T-helper 2 cell treated with Interferon-gamma antibody and Interleukin-4, amounts not matched to agents 5 μg/mL and 100 μg/mL, for 36 hours (primary cell): ENCODE measurements at places on chromosomes 2 and 18.

GRCh38 chr2:110946902-110947301, 173.8 kb upstream of the BCL2L11 start:
- no peak for DNase-seq

DNA sequence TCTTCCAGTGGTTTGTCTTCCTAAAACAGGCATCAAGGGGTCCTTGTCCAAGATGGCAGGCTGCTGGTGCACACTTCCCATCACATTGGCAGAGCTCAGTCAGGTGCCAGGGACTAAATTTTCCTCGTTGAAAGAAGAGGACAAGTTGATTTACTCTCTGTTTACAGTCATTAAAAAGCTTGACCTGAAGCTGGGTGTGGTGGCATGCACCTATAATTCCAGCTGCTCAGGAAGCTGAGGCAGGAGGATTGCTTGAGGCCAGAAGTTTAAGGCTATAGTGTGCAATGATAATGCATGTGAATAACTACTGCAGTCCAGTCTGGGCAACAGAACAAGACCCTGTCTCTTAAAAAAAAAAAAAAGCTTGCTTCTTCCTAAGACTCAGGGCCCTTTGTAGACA, 3.6 kb upstream of the PLB1 start:
- no peak for DNase-seq

DNA sequence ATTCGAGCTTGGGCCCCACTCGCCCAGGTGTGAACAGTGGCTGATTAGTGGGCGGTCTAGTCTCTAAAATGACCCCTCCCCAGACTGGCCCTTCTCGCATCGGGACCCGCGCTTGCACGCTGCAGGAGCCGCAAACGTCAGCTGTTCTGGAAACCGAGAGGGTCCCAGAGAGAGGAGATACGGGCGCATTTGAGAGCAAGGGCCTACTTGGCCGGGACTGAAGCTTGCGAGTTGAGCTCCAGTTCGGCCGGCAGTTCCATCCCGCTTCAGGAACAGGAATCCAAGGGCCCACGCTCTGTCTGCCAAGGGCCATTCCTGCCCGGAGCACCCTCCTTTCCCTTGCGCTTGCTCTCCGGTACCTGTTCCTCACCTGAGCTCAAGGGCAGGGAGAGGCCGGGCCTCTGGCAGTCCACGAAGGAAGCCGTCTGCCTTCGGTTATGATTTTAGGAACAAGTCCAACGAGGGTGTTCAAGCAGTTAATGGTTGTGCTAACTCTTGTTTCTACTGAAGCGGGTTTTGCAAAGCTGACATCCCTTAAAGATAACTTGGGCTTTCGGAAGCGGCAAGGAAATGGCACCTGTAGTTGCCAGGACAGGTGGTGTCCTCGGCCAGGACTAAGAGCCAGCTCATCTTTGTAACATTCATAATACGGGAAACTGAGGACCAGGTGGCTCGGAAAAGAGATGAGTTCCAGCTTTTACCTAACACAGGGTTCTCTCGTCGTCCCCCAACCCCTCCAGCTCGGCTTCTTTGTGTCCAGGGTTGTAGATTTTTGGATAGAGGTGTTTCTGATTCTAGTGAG, 3.9 kb upstream of the DLX1 start:
- DNase-seq: no peak

GRCh38 chr2:11795590-11795989, 49.2 kb downstream of the LPIN1 start:
- no peak for DNase-seq

GRCh38 chr2:76599732-76600368, 889.1 kb upstream of the GCFC2 start:
- no peak for DNase-seq

GRCh38 chr18:9874728-9875127, 11.0 kb upstream of the TXNDC2 start:
- no peak for DNase-seq

DNA sequence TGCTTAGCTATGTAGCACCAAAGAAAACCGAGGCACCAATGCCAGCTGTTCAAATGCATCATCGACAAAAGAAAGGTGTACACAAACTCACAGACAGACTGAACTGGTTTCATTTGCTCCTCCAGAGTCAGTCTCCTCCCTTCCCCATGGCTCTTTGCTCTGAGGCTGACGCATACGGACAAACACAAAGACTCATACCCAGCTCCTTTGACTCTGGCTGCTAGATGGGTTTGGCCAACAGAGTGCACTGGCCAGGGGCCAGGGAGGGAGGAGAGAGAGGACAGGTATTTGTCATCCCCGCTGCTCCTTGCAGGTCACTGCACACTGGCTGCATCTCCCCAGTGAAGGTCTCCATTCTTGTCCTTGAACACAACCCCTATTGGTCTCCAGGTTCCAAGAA, 40.7 kb downstream of the DNER start:
- DNase-seq: no peak

GRCh38 chr18:10563886-10564285, 38.1 kb downstream of the NAPG start:
- DNase-seq: no peak

DNA sequence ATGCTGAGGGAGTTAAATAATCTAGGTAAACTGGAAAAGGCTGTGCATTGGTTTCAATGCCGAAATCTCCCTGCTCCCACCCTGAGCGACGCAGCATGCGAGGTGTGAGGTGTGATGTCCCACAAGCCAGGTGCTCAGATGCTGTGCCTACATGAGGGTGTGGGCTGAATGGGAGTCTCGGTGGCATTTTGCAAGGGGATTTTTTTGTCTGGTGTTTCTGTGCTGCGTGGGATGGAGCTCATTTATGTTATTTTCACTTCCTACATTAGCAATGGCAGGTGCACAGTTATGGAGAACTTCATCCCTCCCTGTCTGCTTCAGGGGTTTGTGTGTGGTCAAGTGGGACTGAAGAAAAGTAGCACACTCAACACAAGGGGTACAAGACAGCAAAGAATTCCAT, 110.2 kb upstream of the CCDC68 start:
- no peak for DNase-seq

DNA sequence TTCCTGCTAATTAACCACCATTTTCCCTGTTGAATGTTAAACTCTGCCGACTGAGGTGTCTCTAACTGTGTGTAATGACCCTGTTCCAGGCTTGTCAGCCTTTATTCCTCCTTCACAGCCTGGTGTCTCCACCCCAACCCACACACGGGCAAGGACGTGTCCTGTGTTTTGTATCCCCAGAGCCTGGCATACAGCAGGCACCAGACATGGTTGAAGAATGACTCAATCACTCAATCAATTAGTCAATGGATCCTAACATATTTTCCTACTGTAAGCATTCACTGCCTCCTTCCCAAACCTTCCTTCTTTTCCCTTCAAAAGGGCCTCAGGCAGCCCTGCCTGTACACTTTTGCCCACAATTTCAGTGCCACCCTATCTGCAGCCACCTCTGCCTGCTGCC, 2.7 kb upstream of the TNS1 start:
- DNase-seq: no peak

- DNase-seq: no peak
Measured at GRCh38 chr18:12768625-12769024, 65.8 kb downstream of the PSMG2 start.

DNA sequence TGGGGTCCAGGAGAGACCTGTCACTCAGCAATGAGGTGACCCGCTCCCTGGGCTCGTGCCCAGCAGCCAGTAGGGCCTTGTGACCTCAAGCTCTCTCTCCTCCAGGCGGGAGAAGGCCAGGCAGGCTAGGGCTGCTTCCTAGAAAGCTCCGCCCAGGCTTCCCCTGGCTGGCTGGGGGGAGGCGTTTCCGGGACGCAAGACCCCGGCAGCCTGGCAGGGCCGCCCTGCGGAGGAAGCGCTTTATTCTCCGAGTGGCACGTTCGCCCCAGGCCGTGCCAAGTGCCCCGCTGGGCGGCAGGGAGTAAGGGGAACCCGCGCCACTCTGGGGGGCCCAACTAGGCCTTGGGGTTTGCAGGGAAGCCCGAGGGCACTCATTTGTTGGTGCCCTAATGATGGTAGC, 21.2 kb upstream of the EPAS1 start:
- no peak for DNase-seq

DNA sequence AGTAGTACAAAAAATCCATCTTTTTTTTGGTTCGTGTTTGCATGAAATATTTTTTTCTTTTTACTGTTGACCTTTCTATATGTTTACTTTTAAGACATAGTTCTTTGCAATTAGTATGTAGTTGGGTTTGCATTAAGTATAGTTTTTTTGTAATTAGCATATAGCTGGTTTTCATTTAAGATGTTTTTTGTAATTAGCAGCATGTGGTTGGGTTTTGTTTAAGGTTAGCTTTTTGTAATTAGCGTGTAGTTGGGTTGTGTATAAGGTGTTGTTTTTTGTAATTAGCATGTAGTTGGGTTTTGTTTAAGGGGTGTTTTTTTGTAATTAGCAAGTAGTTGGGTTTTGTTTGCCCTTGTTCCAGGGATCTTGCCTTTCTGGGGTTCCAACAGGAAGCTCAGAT, 193.1 kb downstream of the LPIN1 start:
- DNase-seq: no peak

DNA sequence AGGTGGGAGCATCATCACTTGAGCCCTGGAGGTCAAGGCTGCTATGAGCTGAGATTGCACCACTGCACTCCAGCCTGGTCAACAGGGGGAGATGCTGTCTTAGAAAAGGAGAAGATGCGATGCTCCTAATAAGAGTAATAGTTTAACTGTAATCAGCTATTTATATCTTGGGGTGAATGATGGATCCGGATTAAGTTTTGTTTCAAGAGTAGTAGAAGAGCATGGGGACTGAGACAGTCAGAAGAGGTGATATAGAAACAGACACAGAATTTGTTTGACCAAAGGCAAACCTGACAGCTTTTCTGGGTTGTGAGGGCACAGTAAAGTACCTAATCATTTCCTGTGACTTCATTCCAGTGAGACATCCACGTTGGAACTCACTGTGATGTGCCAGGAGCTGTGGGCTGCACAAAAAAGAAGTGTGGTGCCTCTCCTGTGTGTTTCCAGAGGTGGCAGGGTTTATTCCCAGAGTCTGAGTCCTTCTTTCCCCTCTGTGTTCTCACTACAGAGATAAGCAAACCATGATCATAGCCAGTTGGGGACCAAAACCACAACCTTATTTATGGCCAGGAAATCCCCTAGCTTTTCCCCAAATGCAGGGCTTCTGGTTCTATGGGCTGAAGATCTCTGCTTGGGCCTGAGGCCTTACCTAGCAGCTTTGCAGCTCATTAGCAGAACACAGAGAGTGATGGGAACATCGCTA, 113.7 kb downstream of the XRCC5 start:
- peak; percentile 40 for DNase-seq

DNA sequence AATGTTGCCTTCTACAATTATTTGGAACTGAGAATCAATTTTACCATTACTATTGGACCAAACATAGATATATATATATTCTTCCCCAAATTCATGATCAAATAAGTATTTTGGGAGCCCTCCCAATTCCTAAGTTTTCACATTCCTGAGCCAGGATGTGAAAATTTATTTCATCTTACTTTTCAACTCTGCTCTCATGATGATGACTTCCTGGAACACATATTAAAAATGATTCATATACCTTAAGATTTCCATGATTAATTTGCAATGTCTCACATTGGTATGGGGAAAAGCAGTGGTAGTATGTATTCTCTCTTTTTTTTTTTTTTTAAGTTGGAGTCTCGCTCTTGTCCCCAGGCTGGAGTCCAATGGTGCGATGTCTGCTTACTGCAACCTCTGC, 596.1 kb upstream of the ZEB2 start:
- DNase-seq: no peak

DNA sequence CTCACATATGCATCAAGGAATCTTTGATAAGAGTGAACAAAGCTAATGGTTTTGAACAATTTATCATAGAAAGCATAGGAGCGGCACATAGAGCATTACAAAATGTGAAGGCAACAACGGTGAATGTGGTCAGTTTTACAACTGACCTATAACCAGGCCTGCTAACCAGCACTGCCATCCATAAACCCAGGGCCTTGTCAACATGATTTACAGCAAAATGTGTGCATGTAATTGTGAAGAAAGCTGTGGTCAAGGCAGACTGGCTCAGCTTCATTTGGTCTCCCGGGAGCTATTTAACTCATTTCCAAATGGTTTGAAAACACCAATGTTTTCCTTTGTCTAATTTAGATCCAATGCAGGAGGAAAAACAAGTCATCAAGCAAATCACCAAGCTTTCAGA, 119.8 kb downstream of the DHRS9 start:
- no peak for DNase-seq

GRCh38 chr18:48018851-48019250, 88.4 kb upstream of the SMAD2 start:
- no peak for DNase-seq

DNA sequence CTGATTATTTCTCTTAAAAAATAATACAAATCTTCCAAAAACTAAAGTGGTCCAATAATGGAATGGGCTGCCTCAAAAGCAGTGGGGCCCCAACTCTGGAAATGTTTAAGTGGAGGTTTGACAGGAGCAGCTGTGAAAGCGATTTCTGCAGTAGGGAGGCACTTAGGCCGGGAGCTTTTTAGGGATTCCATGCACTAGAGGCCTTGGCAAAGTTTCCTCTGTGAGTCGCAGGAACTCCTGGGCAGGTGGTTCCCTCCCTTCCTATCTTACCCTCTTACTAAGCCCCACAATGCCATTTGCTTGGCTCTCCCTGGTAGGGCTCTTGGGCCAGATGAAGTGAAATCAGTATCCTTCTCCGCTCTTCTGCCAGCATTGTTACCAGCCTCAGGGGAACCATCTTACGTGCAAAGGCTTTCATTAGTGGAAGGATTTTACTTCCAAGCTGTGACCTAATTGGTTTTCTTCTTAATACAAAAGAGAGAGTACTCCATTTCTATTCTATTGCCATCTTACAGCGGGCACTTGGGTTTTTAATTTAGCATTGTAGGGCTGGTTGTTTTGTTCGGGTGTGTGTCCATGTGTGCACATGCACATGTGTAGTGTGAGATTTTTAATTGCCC, 34.3 kb upstream of the C18orf32 start:
- no peak for DNase-seq

GRCh38 chr2:233848276-233848675, 6.1 kb downstream of the HJURP start:
- peak; percentile 2 for DNase-seq

DNA sequence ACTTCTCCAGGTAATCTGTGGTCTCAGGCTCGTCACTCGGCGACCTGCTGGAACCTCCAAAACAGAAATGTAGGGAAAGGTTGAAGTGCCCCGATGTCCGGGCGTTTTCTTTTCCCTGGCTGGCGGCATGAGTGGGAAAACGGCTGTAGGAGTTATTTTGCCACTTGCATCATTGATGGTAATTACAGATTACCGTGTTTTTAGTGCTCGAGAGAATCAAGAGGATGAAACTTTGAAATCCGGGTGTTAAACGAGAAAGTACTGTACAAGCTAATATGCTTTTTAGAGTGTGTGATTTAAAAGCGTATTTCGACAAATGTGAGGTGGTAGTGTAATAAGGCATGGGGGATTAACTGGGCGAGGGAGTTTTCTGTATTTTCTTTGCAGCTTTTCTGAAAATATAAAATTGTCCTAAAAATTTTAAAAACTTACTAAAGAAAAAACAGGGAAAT, 819 bp downstream of the GRHL1 start:
- DNase-seq: no peak
